Activated CD8-positive, alpha-beta memory T cell treated with anti-CD3 and anti-CD28 coated beads for 24 hours (primary cell): ENCODE measurements at places on chromosomes 7 and 10.

GRCh38 chr7:44257618-44258422 lies 57.0 kb downstream of the YKT6 start:
- peak; percentile 95 for DNase-seq

DNA sequence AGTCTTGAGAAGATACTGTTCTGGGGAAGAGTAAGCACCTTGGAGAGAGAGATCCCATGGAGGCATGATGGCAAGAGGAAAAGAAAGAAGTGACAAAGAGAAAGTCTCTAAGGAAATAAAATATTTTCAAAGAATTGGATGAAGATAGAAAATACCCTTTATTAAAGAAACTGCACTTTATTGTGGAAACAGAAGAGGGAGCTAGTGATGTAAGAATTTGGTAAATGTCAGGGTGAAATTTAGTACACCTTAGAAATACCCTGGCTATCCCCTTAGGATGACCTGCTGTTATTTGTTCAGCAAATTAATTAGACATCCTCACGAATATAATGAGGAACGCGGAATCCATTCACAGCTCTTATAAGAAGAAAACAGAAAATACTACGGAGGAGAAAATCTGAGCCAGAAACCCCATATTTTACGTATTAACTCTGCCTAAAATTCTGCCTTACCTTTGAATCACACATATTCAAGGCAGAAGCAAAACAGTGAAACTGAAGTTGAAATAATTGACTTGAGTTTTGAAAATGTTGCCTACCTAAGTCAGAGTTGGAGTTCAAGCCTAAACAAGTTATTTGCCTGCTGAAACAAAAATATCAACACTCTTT lies 90.7 kb downstream of the TFPI2 start:
- DNase-seq = no peak

DNA sequence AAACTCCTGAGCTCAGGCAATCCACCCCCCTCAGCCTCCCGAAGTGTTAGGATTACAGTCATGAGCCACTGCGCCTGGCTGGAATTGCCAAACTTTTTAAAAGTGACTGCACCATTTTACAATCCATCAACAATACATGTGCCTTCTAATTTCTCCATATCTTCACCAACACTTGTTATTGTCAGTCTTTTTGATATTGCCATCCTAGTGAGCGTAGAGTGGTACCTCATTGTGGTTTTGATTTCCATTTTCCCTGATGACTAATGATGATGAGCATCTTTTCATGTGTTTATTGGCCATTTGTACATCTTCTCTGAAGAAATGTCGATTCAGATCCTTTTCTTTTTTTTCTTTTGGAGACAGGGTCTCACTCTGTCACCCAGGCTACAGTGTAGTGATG lies 21.7 kb upstream of the STRIP2 start:
- DNase-seq = no peak

DNA sequence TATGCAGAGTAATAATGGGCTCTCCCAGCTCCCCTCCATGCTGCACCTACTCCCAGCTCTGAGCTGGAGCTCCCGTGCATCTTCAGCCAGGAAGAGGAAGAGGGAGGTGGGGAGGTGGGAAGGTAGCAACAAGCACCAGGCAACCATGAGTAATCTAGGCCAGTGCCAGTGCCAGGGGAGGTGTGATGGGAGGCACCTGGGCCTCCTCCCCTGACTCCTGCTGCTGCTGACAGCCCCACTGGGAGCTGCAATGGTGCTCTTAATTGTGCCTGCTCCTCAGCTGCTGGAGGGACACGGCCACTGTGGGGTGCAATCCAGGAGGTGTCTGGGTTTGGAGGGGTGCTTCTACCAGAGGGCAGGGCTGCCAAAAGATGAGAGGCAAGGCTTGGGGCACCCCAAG lies 243.0 kb downstream of the PLXNA4 start:
- DNase-seq = no peak

- DNase-seq = peak; percentile 56
Measured at GRCh38 chr7:45033261-45033930, 33.4 kb downstream of the CCM2 start.

DNA sequence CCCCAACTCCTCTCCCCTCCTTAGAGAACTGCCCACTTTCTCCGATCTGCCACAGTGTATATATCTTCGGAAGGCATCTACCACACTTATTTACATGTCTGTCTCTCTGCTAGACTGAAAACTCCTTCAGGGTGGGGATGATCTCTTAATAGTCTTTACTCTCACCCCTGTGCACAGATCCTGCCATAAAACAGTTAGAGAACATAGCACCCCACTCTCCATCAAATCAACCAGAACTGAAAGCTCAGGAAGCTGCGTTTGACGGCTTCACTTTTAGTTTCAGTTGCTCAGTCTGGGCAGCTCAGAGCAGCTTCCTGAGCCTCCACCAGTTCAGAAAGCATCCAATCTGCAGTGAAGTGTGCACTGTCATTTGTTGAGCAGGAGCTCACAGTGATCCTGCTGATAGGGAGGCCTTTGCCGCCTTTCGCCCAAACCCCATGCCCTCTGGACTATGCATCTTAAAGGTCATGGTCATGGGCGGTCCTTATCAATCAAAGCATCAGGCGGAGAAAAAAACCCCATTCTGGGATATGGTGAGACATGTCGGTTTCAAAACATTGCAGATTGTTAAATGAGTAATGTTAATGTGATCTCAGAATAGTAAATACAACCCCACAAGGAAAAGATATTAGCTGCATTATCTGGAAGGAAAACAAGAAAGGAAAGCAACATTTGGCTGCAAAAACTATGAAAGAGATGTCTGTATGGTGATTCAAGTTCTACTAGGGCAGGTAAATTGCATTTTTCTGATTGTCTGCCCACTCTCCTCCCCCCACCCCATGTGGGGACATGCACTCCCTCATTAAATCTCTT lies 167.1 kb upstream of the ADO start:
- peak; percentile 84 for DNase-seq

DNA sequence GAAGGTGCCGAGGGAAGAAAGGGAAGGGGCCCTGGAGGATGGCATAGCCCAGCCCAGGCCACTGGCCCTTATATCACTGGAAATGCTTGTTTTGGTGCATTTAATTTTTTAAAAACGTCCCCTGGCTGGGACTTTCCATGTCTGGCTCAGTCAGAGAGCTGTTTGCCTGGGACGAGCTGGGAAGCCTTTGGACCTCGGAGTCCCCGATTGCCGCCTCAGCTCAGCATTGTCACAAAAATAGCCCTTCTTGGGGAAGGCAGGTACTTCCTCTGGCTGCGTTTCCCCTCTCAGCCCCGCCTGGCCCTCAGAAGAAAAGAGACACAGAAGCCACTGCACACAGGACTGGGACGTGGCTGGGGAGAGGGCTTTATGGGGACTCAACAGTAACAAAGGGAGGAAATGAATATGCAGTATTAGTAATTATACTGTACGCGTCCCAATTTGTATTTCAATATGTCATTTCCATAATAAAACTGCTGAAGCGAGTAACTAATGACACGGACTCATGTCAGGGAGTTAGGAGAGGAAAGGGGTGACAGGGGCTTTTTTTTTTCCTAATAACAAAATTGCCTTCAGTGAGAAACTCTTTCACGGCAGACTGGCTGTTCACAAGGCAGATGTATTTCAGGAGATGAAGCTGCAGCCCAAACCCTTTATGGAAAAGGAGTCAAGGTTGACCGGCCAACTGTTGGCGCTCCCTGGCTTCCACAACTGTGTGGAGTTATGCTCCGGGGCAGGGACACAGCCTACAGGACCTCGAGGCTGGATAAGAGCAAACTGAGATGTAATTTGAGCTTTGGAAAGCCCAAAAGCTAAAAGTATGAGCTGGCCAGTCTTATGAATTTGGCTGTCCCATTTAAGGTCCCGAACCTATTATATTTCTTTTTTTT lies 31.0 kb upstream of the MXI1 start:
- no peak for DNase-seq

- DNase-seq = no peak
Measured at GRCh38 chr7:136326045-136326609, 349.0 kb upstream of the MTPN start.

DNA sequence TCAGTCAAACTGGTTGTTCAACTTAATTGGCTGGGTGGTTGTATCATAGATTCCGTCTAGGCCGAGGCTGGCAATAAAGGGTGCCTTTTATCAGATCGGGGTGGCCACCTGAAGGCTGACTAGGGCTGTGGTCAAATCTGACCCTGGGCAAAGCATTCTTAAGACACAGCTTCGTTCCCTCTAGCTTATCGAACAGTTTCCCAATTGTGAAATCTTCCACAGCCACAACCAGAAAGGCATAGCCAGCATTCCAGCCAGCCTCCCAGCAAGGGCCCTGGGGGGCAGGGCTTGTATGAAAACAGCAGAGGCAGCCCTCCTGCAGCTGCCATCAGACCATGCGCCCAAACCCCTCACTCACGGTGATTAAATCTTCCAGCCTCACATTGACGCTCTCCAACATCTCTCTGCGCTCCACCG lies 42.5 kb upstream of the TMEM213 start:
- no peak for DNase-seq

DNA sequence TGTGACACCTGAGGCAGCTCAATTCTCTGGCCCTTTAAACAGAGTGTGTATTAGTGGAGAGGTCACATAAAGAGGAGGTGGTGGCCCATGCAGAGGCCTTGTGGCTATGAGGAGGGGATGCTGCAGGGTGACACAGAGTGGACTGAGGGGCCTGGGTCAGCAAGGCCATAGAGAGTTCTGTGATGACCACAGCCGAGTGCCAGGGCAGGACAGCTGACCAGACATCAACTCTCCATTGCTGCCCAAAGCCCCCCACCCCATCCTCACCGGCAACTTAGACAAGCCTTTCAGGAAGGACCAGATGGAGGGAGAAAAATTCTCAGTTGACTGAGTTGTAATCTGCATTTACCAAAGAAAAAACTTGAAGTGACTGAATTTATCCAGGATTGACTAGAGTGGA lies 378.1 kb downstream of the RPS24 start:
- DNase-seq = no peak

GRCh38 chr10:60384708-60385398 lies 4.8 kb downstream of the ANK3 start:
- no peak for DNase-seq

- DNase-seq = no peak
Measured at GRCh38 chr7:52635021-52635420, 400.4 kb upstream of the POM121L12 start.

GRCh38 chr7:2106924-2107323 lies 125.8 kb downstream of the MAD1L1 start:
- DNase-seq = no peak

DNA sequence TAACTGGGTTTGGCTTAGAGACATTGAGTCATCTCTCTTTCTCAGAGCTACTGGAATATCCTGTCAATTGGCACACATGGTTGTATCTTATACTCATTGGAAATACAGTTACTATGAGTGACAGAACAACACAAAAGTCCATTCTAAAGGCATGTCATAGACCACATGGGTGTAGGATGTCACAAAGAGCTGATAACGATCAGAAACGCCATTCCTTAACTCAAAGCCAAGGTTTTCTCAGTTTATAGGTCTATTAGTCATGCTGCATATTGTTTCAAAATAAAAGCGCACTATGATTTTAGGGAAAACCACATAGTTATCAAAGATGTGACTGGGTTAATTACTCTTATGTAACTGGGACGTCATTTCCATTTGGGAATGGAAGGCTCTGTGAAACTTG lies 147.2 kb upstream of the FAM171A1 start:
- DNase-seq = no peak

DNA sequence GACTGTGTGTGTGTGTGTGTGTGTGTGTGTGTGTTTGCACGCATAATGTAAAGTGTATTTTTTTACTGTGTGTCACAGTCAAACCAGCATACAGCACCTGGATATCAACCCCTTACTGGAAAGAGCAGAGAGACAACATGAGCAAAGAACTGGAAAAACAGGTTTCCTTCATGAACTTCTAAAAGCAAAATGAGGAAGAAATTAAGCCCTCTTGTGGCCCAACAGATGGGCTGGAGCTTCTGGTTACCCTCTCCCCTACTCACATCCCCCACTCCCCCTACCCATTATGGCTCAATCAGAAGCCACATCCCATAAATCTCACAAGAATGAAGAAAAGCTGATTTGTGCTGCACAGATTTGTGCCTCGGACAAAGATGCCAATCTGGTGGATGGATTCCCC lies 36.2 kb downstream of the PDE1C start:
- no peak for DNase-seq

GRCh38 chr10:73084209-73084608 lies 12.5 kb downstream of the P4HA1 start:
- DNase-seq = no peak

DNA sequence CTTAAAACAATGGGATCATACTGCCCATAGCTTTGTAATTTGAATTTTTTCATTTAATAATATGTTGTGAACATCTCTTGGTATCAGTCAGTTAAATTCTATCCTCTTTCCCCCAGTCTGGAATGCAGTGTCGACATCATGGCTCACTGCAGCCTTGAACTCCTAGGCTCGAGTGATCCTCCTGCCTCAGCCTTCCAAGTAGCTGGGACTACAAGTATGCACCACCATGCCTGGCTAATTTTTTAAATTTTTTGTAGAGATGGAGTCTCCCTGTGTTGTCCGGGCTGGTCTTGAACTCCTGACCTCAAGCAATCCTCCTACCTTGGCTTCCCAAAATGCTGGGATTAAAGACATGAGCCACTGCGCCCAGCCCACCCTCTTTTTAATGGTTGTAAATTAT lies 34.6 kb downstream of the MPLKIP start:
- DNase-seq = no peak

- no peak for DNase-seq
Measured at GRCh38 chr10:124998624-124999291, 56.8 kb downstream of the ZRANB1 start.

- no peak for DNase-seq
Measured at GRCh38 chr7:77426052-77426404, 9.9 kb upstream of the GSAP start.

- no peak for DNase-seq
Measured at GRCh38 chr10:1230592-1231275, 174.5 kb downstream of the WDR37 start.

DNA sequence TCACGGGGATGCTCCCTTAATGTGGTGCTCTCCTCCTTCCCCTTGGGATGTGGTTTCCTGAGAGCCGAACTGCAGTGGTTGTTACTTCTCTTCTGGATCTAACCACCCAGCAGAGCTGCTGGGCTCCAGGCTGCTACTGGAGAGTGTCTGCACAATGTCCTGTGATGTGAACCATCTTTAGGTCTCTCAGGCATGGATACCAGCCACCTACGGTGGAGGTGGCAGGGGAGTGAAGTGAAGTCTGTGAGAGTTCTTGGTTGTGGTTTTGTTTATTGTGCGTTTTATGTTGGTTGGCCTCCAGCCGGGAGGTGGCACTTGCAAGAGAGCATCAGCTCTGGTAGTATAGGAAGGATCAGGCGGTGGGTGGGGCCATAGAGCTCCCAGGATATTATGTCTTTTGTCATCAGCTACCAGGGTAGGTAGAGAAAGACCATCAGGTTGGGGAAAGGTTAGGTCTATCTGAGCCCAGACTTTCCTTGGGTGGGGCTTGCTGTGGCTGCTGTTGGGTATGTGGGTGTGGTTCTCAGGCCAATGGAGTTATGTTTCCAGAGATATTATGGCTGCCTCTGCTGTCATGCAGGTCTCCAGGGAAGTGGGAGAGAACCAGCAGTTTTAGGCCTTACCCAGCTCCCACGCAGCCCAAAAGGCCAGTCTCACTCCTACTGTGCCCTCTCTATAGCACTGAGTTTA lies 87.9 kb downstream of the KIF20B start:
- no peak for DNase-seq

GRCh38 chr10:44742248-44742647 lies 168.9 kb upstream of the TMEM72 start:
- DNase-seq = no peak

GRCh38 chr7:55209366-55209765 lies 155.8 kb upstream of the LANCL2 start:
- no peak for DNase-seq
